Cardiac muscle cell (in vitro differentiated cells and primary cell): ENCODE measurements at places on chromosomes 6 and 20.

GRCh38 chr6:53658992-53659391, 6.6 kb downstream of the KLHL31 start:
- no peak for DNase-seq

DNA sequence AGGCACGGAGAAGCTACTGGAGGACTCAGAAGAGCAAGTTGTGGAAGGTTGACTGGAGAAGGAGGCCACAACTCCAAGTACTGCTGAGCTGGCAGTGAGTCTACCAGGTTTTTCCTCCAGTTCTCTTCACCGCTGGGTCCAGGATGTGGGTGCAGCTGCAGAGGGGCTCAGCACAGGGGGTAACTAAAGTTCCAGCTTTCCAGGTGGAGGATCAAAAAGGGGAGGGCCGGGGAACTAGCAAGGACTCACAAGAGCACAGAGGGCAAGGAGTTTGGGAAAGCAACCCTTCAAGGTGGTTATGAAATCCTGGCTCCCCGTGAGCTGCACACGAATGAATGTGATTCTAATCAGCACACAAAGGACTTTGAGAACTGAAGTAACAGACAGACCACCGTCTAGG, 194.2 kb upstream of the GMDS start:
- DNase-seq: no peak

GRCh38 chr6:162373192-162373591, 354.4 kb downstream of the PRKN start:
- DNase-seq: no peak

DNA sequence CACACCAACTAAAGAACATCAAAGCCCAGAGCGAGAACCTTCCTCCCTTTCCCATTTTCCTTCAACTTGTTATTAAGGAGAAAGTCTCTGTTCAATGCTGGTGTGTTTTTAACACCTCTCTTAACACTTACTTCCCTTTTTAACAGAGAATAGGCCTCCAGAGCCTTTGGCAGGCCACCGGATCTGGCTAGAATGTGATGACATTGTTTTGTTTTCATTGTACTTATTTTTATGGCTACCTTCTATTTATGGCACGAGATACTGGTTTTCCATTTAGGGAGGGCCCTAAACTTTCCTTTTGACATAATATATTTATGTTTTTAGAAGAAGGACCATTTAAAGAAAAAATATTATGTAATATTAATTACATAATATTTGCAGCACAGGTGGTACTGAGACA, 21.6 kb downstream of the TCF15 start:
- DNase-seq: no peak

GRCh38 chr6:167125855-167126349, 3.0 kb downstream of the CCR6 start:
- DNase-seq: no peak

DNA sequence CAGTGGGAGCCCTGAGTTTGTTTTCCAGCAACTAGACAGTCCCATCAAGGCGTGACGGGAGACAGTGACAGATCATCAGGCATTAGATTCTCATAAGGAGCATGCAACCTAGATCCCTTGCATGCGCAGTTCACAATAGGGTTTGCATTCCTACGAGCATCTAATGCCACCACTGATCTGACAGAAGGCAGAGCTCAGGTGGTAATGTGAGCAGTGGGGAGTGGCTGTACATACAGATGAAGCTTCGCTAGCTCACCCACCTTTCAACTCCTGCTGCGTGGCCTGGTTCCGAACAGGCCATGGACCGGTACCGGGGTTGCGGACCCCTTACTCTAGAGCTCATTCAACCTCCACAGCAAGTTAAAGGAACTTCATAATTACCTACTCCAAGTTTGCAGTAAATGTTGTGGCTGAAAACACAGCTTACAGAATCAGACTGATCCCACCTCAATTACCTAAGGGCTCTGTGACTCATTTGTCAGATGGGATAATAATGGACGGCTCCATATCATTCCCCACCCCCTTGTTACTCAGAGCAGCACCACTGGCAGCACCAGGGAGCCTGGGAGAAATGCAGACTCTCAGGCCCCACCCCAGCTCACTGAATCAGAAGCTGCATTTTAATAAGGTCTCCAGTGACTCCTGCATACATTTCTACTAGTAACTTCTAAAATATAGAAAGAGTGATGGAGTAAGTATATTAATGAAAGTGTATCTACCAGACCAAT, 15.7 kb downstream of the PXMP4 start:
- DNase-seq: no peak

- DNase-seq: no peak
Observed at GRCh38 chr20:63433351-63433750, 39.1 kb downstream of the KCNQ2 start.

- DNase-seq: no peak
Observed at GRCh38 chr6:33114406-33114805, 38.6 kb downstream of the HLA-DPB1 start.

DNA sequence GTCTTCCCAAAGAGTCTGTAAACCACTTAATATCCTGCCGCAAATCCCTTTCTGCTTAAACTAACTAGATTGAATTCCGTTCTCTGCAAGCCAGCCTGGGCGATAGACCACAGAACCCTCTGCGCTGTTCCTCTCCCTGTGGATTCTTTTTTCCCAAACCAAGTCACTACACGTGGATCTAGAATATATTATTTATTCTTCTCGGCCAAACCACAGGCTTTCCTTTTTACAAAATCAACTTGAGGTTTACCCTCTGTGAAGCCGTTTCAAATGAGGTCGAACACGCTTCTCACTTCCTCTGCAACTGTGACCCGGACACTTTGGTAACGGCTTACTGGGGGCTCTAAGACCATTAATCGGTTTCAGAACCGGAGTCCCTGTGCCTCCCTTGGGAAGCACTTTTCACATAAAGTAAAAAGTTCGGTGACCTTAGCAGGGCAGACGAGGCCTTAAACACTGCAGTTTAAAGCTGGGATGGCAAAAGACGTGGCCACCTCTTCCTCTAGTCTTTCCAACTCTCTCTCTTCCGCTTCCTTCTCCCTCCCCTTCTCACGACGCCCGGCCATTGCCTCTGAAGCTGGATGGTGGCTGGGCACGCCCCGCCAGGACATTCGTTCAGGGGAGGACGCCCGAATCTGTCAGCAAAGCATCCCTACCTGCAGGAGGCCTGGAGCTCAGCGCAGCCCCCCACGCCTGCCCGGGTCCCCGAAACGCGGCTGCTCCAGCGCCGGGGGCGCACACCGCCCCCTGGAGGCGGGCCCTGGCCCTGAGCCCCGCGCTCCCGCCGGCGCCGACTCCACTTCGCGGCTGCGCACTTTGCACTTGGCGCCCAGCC, 55.0 kb upstream of the FOXC1 start:
- peak; percentile 76 for DNase-seq

DNA sequence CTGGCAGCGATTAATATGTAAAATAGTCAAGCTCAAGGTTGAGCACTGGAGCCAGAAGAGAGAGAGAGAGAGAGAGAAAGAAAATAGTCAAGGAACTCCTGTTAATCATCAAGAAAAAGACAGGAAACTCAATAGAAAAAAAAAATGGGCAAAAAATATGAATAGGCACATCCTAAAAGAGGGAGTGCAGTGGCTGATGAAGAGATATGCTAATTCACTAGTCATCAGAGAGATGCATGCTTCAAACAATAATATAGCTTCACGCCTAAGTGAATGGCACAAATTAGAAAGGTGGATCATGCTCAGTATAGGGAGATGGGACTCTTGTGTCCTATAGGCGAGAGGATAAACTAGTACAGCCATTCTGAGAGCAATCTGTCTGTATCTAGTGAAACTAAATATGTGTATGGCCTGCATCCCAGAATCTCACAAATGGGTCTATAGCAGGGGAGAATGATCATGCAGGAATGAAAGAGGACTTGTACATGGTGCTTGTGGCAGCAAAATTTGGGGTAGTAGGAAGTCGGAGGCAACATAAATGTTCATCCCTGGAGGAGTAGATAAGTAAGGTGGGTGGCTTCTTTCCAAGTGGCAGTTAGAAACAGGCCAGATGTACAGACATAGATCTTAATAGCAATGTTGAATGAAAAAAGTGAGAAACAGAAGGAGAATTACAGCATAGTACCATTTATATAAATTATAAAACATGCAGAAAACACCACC, 176.8 kb downstream of the VEGFA start:
- DNase-seq: no peak

GRCh38 chr20:32482143-32482441, 103.0 kb downstream of the NOL4L start:
- DNase-seq: no peak

GRCh38 chr6:129647044-129647443, 62.9 kb downstream of the ARHGAP18 start:
- DNase-seq: no peak

- peak; percentile 66 for DNase-seq
Observed at GRCh38 chr6:2547355-2547754, 203.4 kb downstream of the MYLK4 start.

DNA sequence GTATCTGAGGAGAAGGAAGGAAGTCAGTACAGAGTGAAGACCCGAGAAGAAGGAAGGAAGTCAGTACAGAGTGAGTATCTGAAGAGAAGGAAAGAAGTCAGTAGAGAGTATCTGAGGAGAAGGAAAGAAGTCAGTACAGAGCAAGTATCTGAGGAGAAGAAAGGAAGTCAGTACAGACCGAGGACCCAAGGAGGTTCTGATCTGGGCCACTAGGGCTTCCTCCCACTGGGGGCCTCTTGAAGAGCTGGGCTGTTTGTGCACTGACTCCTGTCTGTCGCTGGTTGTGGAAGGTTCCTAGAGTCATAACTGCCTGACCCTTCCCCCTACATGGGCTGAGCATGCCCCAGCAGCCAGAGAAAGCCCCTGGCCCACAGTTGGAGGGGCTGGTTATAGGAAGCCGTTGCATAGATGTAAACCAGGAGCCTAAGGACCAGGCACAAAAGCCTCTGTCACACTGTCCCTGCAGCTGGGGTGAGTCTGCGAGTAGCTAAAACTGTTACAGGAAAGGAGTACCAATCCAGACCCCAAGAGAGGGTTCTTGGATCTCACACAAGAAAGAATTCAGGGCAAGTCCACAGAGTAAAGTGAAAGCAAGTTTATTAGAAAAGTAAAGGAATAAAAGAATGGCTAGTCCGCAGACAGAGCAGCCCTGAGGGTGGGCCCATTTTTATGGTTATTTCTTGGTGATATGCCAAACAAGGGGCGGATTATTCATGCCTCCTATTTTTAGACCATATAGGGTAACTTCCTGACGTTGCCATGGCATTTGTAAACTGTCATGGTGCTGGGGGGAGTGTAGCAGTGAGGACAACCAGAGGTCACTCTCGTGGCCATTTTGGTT, 395.9 kb downstream of the PREX1 start:
- DNase-seq: no peak

DNA sequence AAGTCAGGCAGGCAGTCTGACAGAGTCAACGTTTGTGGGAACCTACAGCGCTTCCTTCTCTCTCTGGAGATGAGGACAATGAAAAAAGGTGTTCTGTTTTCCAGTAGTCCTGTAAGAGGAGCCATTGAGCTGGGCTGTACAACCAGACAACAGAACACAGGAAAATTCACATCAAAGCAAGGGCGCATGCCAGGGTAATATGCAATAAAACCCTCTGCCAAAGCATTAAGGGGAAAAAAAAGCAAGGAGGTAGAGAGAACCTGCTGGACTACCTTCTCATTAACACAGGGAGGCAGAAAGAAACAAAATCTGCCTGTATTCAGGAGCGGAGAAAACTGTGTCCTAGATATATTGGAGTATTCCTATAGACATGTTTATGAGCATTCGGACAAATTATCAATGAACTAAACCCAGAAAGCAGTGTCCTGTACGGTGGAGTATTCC, 1.3 kb downstream of the RNF24 start:
- DNase-seq: peak; percentile 86

GRCh38 chr20:33280775-33281174, 2.2 kb upstream of the BPIFB1 start:
- no peak for DNase-seq

DNA sequence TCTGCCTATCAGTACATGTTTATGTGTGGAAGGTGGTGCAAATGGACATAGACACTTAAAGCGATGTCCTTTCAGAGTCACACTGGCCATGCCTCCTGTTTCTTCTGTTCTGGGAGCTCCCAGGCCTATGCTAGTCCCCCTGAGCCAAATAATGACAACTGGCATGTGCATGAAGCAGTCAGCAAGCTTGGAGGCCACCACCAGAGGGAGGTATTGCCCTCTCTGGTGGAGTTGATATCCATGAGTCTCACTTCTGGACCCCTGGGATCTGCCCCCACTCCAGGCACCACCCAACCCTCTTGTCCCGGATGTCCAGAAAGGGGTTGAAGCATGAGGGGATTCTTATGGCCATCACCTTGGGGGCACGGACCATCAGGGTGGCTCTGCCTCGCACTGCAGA, 172.2 kb downstream of the AIG1 start:
- DNase-seq: peak; percentile 30

GRCh38 chr6:38498805-38499445, 140.8 kb downstream of the BTBD9 start:
- no peak for DNase-seq

GRCh38 chr20:24784607-24785006, 164.5 kb upstream of the CST7 start:
- no peak for DNase-seq

DNA sequence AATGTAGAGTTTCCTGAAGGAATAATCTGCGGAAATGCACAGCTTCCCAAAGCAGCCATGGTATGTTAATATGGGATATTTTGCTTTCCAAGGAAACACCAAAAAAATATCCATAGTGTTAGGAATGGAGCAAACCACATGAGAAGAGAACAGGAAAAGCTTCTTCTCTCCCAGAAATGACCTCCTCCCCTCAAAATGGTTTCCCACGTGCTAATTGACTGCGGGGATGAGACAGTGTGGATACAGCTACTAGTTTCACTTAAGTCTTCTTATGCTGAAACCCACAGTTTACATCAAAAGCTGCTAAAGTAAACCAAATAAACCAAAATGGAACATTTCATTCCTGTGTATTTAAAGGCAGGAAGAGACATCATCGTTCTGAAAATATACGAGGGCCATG, 69.4 kb downstream of the FYN start:
- no peak for DNase-seq

DNA sequence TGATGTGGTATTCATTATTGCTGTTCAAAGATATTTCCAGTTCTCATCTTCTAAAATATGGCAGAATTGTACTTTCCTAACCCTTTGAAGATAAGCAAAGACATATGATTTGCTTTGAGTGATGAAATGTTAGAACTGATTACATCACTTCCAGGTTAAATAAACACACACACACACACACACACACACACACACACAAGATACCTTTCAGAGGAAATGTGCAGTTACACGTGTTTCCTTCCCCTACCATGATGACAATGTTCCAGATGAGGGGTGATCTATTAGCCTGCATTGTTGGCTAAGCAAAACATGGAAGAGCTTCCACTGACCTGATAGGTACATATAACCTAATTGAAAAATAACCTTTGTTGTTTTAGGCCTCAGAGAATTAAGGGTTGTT, 11.7 kb upstream of the FRK start:
- no peak for DNase-seq

GRCh38 chr20:57664924-57665588, 44.8 kb downstream of the PMEPA1 start:
- DNase-seq: no peak

DNA sequence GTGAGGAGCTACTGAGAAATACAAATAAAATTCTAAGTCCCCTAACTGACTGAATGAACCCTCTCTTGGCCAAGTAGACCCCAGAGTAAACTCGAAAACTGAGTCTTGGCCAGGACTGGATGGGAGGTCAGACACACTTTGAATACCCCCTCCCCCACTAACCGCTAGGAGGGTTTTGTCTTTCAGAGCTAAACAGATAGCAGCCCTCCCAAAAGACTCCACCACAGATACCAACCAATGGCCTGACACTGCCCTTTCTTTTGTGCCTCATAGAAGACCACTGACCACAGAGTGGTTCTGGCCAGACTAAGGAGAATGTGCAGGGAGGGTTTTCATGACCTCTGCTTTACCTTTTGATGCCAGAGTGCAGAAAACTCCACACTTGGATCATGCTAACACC, 42.1 kb downstream of the SPACA1 start:
- no peak for DNase-seq

- no peak for DNase-seq
Observed at GRCh38 chr6:137680705-137681346, 186.2 kb upstream of the TNFAIP3 start.
